Amniotic stem cell (primary cell): ENCODE measurements at places on chromosomes 5 and 9.
A peak's percentile ranks its signal among the peaks of the same experiment; 100 is the strongest.

GRCh38 chr5:40240671-40241070 lies 439.0 kb upstream of the PTGER4 start:
- no peak for DNase-seq

DNA sequence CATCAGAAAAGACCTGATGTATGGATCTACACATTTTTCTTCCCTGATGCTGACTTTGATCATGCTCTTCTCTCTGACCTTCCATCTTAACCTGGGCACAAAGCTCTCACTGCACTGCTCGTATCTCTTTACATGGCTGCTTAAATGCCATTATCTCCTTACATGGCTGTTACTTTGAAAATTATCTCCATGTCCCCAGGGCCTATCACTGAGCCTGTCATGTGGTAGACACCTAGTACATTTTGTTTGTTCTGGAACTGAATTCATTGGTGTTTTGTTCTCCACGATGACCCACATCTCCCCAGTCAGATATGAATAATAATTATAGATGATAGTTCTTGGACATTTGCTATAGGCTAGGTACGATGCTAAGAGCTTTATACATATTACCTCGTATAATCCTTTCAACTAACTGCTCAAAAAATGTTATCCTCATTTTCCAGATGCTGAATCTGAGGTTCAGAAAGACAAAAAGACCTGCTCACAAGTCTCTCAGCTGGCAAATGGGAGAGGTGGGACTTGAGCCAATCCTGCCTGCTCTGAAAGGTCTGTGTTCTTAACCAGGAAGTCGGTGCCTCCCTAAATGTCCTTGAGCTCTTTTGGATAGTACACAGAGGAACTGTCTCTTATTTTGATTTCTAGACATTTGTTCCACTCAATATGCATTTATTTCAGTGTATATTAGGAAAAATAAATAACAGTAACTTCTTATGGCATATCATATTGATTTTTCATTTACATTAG lies 9.8 kb upstream of the CPEB4 start:
- no peak for DNase-seq

DNA sequence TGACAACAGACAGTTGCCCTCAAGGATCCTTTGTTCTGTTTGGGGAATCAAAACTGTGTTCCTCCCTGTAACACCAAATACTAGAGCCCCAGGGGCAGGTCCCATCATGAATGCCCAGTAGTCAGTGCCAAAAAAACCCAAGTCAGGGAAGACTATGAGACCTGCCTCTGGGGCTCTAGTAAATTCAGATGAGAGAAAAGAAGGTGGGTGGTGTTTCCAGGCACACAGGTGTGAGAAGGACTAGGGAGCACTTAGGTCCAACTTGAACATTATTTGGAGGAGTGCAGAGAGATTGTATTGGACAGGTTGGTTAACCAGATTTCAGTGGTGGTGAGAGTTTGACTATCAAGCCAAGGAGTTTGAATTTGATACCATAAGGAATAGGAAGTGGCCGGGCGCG lies 52.0 kb downstream of the SLC22A5 start:
- DNase-seq, result no peak

- no peak for DNase-seq
Observed at GRCh38 chr5:175694371-175695160, 36.7 kb downstream of the HRH2 start.

DNA sequence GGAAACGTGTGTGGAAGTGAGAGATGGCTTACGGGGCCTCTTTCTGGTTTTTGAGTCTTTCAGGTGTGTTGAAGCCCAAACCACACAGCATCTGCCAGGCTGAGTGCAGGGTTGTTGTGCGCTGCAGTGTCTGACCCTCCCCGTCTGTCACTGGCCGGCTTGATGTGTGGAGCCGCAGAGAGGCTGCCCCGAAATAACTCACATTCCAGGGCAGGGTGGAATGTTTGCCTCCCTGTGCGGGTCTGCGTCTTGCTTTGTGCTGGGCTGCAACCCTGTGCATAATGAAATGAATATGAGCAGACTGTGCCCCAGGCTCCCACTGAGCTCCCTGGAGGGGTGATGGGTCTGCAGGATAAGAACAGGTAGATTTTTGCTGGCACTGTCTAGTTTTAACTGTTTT lies 9.9 kb upstream of the PLEKHG4B start:
- DNase-seq, result no peak

DNA sequence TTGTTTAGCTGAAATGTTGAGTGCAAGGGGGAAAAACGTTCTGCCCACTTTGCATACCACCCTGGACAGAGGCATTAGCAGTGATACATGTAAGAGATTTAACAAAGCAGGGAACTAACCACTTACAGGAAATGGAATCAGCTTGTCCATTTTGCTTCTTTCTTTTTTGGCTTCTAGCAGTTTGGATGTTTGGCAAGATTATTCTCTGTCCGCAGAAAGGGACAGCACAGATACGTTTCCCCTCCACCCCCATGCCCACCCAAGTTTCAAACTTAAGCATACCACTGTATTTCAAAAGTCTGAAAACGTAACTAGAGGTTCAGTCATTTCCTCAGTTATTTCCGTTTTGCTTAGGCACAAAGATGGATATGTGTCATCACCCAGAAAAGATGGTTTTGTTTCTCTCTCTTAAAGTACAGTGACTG lies 118.4 kb downstream of the GDNF start:
- DNase-seq, result no peak

- no peak for DNase-seq
Observed at GRCh38 chr5:35854248-35854647, 2.4 kb upstream of the IL7R start.

GRCh38 chr5:126338635-126339034 lies 84.6 kb upstream of the GRAMD2B start:
- no peak for DNase-seq

DNA sequence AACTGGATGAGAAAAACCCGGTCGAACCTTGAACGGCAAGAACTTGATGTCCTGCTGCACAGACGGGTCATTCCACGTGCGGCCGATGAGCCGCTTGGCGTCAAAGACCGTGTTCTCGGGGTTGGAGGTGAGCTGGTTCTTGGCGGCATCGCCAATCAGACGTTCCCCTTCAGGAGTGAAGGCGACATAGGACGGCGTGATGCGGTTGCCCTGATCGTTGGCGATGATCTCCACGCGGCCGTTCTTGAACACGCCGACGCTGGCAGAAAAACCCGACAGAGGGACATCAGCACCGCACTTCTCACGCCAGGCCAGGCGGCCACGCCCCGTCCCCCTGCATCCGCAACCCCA lies 519 bp downstream of the HSPA5 start:
- DNase-seq, result no peak

DNA sequence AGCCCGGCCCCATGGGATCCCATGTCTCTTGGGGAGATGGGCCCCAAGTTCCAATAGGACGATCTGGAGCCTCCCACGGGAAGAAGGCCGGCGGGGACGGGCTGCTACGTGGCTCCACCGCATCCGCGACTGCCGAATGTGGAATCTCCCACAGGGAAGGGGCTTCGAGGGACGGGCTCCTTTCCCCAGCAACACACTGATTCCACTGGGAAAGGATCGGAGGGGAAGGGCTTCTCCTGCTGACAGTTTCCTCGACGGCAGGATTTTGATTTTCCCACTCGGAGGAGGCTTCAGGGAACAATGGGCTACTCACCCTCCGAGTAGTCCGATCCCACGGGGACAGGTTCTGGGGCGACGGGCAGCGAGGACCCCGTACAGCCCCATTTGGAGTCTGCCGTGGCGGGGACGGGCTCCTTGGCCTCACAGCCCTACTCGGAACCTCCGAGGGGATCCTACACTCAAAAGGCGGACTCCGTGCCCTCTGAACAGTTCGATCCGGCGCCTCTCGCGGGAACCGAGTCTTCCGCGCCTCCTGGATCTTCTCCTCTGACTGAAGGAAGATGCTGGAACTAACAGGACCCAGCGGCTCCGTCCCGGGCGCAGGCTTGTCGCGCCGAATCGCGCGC lies 1.3 kb downstream of the PROB1 start:
- no peak for DNase-seq

DNA sequence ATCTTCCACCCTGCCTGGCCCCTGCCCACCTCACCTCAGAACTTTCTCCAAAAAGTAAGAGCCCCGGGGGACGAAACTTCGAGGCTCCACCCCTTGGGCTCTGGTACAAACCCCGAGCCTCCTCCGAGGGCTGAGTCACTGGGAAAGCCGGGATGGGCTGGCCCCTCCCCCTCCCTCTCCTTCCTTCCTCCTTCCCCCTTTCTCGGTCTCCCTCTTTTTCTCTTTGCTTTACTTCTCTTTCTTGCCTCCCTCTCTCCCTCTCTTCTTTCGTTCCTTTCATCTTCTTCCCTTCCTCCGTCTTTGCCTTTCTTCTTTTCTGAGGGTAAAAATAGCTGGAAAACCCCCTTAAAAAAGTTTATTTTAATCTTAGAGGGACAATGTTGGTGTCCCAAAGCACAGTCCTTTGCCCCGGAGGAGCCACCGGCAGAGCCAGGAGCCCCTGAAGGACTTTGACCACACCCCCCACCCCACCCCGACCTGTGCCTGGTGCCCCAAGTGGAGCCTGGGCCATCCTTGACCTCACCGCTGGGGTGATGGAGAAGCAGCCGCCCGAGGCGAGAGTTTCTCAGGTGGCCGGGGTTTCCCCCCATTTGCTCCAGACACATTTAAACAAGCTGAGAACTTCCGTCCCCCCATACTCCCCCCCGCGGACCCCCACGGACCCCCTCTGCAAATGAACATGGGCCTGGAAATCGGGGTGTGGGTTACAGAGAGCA lies 5.7 kb upstream of the NOTCH1 start:
- peak; percentile 48 for DNase-seq

- DNase-seq, result no peak
Observed at GRCh38 chr5:135171336-135171735, 137.3 kb upstream of the PITX1 start.

DNA sequence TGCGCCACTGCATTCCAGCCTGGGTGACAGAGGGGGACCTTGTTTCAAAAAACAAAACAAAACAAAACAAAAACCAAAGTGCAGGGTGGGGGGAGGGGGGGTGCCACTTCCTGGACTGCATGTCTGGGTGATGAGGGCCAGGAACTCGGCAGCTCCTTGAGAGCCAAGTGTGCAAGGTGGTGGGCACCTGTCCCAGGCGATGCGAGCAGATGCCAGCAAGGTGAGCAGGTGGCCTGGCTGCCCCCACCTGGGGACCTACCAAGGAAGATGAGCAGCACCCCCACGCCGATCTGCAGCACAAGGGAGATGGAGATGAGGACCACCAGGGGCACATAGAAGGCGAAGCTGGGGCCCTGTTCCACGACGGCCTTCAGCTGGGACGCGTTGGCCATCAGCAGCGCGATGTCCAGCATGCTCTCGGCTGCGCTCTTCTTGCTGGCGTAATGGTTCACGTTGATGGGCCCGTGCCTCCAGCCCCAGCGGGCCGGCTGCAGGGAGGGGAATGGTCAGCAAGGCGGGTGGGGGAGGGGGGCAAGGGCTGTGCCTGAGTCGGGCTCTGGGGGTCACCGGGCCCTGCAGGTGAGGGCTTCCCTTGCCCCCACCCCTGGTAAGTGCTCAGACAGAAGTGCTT lies 7.8 kb downstream of the NINJ1 start:
- no peak for DNase-seq

- DNase-seq, result no peak
Observed at GRCh38 chr9:114905170-114905940, 25.0 kb downstream of the TNFSF8 start.

- DNase-seq, result no peak
Observed at GRCh38 chr5:25439025-25439424, 794.2 kb upstream of the CDH10 start.

GRCh38 chr5:132020568-132021339 lies 9.3 kb upstream of the ACSL6 start:
- no peak for DNase-seq

- DNase-seq, result no peak
Observed at GRCh38 chr9:11933926-11934325, 759.3 kb upstream of the TYRP1 start.

GRCh38 chr5:39146831-39147540 lies 72.4 kb downstream of the FYB1 start:
- DNase-seq, result no peak

DNA sequence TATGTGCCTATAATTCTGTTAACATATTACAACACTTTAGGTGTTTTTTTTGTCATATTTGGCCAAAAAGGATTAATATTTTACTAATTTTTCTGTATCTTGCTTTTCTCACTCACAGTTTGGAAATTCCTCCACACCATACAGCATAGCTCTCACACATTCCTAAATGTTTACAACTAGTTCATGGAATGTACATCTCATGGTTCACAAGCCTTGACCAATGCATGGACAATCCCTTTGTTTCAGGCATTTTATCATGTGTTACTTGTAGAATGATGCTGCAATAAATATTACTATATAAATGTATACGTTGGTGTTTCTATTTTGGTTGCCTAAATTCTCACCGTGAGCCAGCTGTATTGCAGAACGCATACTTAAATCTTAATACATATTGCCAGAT lies 80.5 kb upstream of the SPATA31C2 start:
- DNase-seq, result no peak

- DNase-seq, result no peak
Observed at GRCh38 chr5:155303120-155303519, 289.6 kb downstream of the KIF4B start.

GRCh38 chr9:8136477-8136876 lies 336.9 kb upstream of the DMAC1 start:
- no peak for DNase-seq

GRCh38 chr5:179765400-179765799 lies 28.4 kb upstream of the LTC4S start:
- DNase-seq, result peak; percentile 41

- DNase-seq, result no peak
Observed at GRCh38 chr5:124742983-124743601, 3.3 kb downstream of the ZNF608 start.

GRCh38 chr5:74382987-74383593 lies 257.4 kb downstream of the ENC1 start:
- no peak for DNase-seq

GRCh38 chr9:82706786-82707185 lies 356.2 kb downstream of the RASEF start:
- DNase-seq, result no peak

DNA sequence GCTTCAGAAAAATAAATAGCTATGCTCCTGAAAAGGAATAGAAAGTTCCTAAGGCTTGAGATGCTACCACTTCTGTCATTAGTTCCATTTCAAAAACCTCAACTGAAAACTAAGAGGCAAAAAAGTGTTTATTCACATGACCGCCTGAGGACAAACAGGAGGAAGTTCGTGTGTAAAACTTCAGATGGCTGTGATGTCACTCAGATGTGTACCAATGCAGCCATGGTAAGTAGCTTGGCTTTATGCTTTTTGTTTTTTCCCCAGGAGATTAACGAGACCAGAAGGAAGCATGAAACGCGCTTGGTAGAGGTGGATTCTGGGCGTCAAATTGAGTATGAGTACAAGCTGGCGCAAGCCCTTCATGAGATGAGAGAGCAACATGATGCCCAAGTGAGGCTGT lies 33.0 kb downstream of the LMNB1 start:
- DNase-seq, result no peak
